ENCODE measurements at places on chromosomes 7 and 10. TPM values are rescaled to one million over a fixed set of nuclear protein-coding genes. Genes with fewer than 3 reads are reported as not detected.

Gene SCART1
- 3.8 TPM for total RNA-seq

Gene KAZALD1
- 0.60 TPM for total RNA-seq

Gene ZNF248
- total RNA-seq = 7.6 TPM

Gene SEPHS1
- total RNA-seq = 60.3 TPM

Gene SPDYE5
- total RNA-seq = not detected

Gene TRIM73
- total RNA-seq = 3.9 TPM

Gene PDZD7
- total RNA-seq = 0.80 TPM

Gene CALML5
- not detected for total RNA-seq

Gene VCL
- 9.7 TPM for total RNA-seq

Gene AEBP1
- total RNA-seq = 14.6 TPM

Gene TNS3
- 1.7 TPM for total RNA-seq

Gene MUC3A
- 0.31 TPM for total RNA-seq

Gene MRLN
- not detected for total RNA-seq

Gene TAS2R4
- 0.96 TPM for total RNA-seq

Gene ADRA2A
- total RNA-seq = not detected

Gene PTPRE
- 55.5 TPM for total RNA-seq

Gene KIN
- total RNA-seq = 10.8 TPM

Gene SPOCK2
- 209 TPM for total RNA-seq

Gene OR9A2
- total RNA-seq = not detected

Gene CADPS2
- not detected for total RNA-seq

Gene VIPR2
- total RNA-seq = 1.8 TPM

Gene STK31
- 0.07 TPM for total RNA-seq

Gene AP3M1
- 29.7 TPM for total RNA-seq

Gene ARHGEF35
- 0.19 TPM for total RNA-seq

Gene GNB2
- 213 TPM for total RNA-seq

Gene CYP26A1
- total RNA-seq = 0.43 TPM

Gene GIMAP4
- 336 TPM for total RNA-seq

Data from activated naive CD4-positive, alpha-beta T cell treated with anti-CD3 and anti-CD28 coated beads, Interleukin-2, amount 50 U/mL, for 72 hours (primary cell).